ENCODE measurements at places on chromosomes 11 and 22.

DNA sequence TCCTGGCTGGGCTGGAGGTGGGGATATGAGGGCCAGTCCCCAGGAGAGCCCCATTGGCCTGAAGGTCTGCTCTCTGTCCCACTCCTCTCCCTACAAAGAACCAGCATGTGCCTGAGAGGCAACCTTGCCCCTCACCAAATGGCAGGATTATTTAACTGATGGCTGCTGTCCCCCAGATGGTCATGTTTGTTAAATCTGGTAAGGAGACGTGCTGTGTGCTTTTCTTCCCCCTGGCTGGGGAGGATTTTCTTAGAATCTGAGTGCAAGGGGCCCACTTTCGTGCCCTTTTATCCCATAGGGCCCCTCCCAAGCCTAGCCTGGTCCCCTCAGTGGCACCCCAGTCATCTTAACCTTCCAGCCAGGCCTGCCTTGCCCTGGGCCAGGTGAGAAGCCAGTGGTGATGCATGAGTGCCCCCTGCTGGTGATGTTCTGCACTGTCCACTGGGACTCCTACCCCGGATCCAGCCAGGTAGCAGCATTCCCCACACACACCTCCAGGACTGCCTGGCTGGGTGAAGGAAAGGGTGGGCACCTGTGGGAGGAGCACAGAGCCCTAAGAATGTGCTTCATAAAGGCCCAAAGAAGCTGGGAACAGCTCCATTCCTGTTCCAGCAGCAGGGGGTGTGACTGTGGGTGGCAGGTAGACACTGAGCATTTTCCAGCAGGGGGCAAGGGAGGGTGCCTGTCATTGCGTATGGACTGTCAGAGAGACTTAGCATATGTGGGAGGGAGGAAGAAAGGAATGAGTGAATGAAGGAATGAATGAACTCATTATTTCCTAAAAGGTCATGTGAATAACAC lies 28.9 kb downstream of the MFNG start:
- peak; percentile 59 for DNase-seq

GRCh38 chr22:48679656-48680555 lies 1147.8 kb downstream of the BRD1 start:
- no peak for DNase-seq

DNA sequence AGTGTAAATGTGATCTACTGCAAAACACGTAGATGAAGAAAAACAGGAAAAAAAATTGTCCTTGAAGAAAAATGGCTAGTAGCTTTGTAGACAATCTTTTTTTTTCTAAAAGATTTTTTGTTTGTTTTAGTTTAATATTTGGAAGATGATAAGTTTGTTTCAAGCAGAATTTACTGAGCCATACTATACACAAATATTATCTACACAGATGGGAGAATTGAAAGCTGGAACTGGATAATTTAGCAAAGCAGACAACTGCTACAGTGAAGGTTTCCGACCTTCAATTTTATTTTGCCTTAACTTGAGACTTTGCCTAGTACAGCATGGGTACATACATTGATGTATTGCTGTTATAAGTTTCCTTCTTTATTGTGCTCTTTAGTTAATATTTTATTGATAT lies 313.0 kb upstream of the PDGFD start:
- DNase-seq, result no peak

DNA sequence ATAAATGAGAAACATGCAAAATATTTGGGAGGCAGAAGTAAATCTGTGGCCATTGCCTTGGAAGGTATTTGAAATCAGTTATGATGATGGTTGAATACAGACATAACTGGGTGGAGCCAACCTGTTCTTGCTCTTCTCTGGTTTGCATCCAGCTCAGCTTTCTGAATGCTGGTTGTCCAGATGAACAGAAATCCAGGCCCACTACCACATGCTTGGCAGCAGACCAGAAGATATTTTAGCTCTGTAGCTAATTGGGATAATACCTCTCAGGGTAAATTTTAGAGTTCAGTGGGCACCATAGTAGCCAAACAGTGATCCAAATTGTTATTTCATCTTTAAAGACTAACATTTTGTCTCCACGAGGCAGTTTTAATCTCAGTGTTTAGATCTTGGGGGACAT lies 308.3 kb downstream of the RAB38 start:
- DNase-seq, result no peak

DNA sequence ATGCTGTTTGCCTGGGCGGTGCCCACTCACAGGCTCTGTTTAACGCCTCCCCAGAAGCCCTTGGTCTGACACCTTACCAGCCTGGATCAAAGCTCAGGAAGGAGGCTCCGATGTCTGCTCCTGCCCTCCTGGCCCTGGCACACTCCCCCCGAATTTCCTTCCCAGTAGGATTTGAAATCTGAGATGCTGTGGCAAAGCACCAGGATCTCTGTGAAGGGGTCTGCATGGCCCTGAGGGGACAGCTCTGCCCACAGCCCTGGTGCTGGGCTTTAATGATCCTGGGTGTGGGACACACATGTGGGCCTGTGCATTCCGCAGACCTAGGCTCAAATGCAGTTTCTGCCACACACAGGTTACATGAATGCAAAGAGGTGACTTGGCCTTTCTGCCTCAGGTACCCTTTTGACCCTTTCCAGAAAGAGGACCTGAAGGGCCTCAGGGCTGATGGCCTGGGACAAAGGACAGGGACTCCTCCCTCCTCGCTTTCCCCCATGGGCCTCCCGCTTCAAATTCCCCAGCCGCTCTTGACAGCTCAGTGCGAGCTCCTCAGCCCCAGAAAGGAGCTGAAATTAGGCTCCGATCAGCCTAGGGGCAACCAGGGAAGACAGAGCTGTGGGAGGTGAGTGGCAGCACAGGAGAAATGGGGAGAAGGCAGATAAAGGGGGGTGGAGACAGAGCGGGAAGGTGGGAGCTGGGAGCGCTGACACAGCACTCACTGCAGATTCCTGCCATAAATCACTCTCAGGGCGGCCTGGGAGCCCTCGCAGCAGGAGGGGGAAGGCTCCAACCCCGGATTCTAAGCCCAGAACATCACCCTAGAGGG lies 41.3 kb downstream of the TRIM29 start:
- DNase-seq, result no peak

GRCh38 chr22:28464127-28464526 lies 215.5 kb downstream of the TTC28 start:
- no peak for DNase-seq

DNA sequence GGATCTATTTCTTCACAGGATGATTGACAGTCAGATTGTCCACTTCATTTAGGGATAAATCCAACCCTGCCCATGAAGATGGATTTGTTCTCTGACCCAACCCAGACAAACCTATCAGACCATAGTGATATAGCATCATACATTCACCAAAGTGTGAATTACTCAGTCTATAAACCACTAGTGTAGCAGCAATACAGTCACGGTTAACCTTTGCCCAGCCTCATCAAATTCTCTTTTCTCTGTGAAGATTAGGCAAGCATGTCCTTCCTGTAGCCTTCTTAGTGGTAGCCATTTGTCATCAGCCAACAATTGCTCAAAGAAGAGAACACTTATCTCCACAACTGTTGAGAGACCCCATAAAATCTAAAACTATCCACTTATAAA lies 14.4 kb upstream of the BIRC2 start:
- DNase-seq, result no peak

DNA sequence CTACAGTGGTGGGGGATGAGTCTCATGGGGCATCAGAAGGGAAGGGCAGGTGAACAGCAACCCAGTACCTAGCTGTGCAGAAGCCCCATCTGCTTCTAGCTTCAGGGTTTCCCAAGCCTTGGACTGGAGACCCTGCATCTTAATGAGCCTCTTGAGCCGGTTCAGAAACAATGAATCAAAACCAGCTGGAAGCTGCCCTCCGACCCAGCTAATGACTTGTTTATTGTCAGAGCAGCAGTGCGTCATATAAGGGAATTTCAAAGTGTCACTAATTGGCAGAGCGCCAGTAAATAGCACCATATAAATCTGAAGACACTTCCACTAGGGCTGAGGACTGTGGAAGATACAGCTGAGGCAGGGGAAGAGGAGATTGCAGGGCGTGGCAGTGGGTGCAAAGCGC lies 57.5 kb downstream of the RPUSD4 start:
- no peak for DNase-seq

- DNase-seq, result no peak
Observed at GRCh38 chr11:70527429-70528045, 129.2 kb downstream of the CTTN start.

DNA sequence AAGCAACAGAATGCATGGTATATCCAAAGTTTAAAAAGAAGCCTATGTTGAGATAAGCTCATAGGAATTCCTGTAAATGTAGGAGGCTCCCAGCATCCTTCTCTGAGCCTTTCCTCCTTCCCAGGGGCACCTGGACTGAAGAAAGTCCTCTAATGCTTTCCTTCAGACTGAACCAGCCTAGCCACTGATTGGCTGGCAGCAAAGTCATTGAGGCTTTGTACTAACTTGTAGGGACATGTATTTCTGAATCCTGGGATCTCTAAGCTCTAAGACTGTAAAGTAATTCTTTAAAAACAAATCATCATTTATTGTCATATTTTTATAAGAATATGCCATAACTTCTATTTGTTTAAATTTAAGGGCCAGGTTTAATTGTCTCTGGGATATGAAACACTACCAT lies 23.9 kb upstream of the PANX1 start:
- DNase-seq, result no peak

- DNase-seq, result no peak
Observed at GRCh38 chr11:17387811-17388210, 648 bp downstream of the KCNJ11 start.

GRCh38 chr11:5541427-5541826 lies 6.9 kb downstream of the OR52H1 start:
- DNase-seq, result no peak

DNA sequence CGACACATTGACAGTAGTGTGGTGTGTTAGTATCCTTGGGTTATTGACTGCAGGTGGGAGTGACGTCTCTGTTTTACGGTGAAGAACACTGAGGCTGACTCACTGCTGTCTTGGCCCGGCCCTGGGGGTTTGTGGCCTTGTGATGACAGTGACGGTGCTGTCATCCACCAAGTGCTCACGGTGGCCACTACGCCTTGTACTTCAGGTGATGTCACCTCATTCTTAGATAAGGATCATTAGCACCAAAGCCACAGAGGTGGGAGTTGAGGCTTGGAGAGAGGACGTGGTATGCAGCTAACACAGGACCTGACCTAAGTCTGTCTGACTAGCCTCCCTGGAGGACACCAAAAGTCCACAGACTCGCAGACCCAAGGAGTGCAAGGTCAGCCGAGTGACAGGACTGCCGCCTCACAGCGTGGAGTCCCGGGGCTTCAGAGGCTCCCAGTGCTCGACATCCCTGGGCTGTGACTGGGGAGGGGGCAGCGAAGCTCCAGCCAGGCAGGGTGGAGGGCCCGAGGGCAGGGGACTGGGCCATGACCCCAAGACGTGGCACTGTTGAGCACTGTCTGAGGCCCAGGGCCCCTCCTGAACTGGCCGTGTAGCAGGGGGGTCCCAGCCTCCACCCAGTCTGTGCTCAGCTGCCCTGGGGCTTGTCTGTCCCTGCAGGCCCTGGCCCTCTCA lies 56.5 kb downstream of the NAT10 start:
- no peak for DNase-seq

GRCh38 chr22:45760682-45761081 lies 89.0 kb downstream of the ATXN10 start:
- no peak for DNase-seq

- no peak for DNase-seq
Observed at GRCh38 chr11:72239313-72239848, 4.6 kb downstream of the PHOX2A start.

DNA sequence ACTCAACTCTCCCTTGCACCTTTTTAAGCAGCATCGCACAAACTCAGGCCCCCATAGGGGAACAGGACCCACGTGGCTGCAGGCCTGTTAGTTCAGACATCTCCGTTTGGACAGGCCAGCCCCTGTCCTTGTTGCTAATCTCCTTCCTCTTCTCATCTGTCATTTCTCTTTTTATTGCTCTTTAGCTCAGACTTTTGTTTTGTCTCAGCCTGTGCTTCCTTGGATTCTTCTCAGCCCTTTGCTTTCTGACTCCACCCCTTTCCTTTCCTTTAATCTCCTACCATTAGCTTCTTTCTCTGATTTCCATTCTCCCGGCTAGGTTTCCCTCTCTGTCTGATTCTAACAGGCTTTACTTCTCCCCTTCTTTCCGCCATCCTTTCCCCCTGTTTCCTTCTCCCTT lies 68.7 kb downstream of the SCN3B start:
- no peak for DNase-seq

- DNase-seq, result peak; percentile 15
Observed at GRCh38 chr11:61392981-61393595, 701 bp downstream of the TMEM216 start.

DNA sequence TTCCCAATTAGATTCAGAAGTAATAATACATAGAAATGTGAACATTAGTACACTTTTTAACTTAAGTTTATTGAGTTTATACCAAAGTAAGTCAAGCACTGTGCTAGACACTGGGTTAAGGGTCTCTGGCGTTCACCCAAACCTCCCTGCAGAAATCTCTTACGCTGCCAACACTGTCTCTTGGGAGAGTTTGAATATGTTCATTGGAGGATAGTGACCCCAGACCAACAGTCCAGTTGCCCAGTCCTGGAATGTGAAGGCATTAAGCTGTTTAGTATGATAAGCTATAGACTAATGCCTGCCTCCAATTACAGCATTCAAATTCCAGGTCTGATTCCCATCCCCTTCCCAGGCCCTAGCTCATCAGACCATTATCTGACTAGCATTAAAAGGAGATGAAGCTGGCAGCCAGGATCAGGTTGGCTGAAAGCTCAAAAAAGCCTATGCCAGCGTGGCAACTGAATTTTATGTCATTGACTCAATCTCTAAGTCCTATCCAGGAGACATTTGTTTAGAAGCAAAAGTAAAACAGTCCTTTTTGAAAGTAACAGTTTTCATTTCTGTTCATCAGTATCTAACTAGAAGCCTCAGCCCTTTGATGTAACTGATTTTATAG lies 77.8 kb downstream of the SFI1 start:
- DNase-seq, result peak; percentile 48

DNA sequence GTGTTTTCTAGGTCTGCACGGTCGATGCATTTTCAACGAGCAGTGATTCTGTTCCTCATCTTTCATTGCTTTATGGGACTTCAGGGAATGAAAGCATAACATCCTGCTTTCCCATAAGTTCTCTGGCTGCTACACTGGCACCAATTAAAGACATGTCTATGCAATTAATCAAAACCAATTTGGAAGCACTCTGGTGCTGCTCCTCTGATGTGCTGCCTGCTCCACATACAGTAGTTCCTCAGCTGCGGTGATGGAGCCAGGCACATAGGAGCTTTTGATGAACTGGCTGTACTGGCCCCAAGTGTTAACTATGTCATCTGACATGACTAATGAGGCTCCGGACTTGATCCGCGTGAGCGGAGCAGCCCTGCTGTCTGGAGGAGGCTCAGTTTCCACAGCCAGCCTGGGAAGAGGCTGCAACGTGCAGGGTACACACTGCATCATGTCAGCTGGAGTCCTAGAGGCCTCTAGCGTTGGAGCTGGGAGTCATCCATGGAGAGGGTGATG lies 29.8 kb downstream of the GVQW3 start:
- DNase-seq, result no peak

- DNase-seq, result no peak
Observed at GRCh38 chr11:104343578-104343977, 179.6 kb upstream of the PDGFD start.

GRCh38 chr11:13221722-13222121 lies 55.9 kb upstream of the BMAL1 start:
- no peak for DNase-seq

All from cerebellum (tissue), 4 donors.